ENCODE measurements at places on chromosomes 16 and 17.

GRCh38 chr17:63984236-63984635 lies 11.5 kb upstream of the SCN4A start:
- no peak for DNase-seq

DNA sequence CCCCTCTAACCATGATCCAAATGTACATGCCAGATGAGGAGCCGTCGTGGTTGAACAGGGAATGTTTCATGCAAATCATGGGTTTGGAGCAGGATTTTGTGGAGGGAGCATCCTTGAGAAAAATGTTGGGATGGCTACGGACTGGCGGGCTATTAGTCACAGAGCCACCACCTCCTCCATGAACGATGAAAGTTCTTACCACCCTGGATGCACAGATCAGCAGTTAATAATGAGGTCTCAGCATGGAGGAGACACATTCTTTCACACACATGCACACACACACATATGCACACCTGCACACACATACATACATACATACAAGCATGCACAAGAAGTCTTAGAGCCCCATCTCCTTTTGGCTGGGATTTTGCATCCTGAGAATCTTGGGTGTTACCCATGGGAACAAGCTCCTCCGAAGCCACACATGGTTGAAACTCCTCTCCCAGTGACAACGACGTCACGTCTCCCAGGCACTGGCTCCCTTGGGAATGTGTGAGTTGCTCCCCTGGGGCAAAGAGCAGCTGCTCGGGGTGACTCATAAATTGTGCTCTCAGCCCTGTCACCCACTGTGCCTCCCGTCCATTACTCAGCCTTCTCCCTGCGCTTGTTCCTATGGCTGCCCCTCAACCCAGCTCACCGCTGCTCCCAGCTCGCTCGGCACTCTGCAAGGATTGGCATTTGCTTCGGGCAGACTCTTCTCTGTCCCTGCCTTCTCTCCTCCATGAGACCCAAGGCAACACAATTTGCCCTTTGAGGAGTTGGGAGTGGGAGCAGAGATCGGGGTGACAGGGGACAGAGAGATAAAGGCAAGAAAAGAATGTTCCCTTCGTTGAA lies 344.6 kb downstream of the SOX9 start:
- no peak for DNase-seq

- DNase-seq = peak; percentile 92
These were observed 4.8 kb downstream of the P2RX1 start for GRCh38 chr17:3911271-3912053.

DNA sequence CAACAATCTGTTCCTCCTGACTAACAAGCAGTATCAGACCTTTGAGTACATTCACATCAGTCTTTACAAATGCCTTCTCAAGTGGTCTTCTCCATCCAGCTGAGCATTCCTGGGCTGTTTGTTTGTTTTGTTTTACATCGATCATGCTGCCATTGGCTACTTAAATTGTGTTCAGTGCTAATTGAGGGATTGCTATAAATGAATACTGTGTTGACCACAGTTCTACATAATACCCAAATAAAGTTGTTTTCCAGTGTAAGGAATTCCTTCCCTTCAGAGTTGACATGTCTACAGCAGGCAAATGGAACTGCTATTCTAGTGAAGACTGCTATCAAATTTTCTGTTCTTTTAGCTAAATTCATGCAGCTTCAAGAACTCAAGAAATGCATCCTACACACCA lies 3.2 kb downstream of the CDH8 start:
- DNase-seq = no peak

DNA sequence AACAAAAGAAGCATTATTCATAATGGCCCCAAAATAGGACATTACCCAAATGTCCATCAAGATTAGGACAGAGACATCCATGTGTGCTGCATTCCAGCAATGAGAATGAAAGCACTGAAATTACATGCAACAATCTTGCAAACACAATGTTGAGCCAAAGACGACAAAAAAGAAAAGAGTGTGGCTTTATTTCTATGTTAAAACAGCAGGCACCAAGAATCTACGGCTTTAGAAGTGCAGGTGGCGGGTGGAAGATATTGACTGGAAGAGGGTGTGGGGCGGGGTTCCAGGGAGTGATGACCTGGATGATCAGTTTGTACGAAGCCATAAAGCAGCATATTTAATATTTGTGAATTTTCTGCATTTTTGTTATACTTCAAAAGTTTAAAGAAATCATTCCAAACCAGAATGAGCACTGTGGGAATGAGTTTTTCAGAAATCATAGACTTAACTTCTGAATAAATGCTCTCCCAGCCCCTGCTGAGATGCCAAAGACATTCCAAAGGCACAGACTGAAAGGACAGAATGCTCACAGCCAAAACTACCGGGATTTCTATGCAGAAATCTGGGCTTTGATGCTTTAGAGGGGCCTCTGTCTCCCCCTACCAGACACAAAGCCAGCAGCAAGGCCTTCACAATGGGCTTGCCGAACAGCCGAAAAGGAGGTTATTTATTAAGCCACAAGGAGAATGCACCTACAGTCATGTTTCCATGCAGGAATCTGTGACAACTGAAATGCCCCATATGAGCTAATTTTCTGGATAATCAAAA lies 361.6 kb downstream of the GRIN2A start:
- no peak for DNase-seq

DNA sequence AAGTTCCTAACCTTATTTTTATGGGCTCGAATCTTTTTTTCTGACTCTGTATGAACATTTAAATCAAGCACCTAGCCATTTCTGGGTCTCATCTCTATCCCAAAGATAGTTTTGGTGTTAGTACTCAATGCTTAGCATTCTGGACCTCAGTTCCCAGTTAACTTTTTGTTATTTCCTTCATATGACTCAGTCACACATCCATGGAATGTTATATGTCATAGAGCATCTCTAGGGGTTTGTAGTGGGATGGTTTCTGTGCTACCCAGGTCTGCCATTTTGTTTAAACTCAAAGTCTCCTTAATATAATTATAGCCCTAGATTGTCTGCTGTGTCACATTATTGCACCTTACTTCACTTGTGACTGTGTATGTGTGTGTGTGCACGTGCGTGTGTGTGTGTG lies 90.1 kb downstream of the EFCAB13 start:
- no peak for DNase-seq

DNA sequence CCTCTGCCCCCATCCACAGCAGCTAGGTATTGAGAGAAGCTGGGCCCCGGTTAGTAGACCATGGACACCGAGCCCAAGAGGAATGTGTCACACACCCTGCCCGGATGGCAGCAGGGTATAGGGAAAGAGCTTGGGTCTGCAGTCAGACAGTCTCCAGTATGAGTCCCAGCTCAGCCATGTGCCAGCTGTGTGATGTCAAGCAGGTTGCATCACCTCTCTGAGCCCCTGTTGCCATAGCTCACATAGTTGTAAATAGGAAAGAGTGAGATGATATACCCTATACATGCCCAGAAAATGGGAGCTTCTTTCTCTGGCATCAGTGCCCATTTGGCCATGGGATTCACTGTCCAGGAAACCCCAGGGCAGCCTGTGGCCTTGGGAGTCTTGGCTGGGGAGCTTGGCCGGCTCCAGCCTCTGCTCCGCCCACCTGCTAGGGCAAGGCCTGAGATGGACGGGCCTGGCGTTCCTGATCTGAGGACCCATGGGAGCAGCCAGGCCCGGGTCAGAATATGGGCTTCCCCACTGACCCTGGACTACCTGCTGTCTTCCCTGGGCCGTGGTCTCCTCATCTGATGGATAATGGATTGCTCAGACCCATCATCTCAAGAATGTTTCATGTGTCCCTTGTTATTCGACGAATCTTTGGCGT lies 13.2 kb downstream of the CD300LG start:
- DNase-seq = peak; percentile 28

- no peak for DNase-seq
These were observed 11.1 kb downstream of the GRB2 start for GRCh38 chr17:75394332-75394918.

DNA sequence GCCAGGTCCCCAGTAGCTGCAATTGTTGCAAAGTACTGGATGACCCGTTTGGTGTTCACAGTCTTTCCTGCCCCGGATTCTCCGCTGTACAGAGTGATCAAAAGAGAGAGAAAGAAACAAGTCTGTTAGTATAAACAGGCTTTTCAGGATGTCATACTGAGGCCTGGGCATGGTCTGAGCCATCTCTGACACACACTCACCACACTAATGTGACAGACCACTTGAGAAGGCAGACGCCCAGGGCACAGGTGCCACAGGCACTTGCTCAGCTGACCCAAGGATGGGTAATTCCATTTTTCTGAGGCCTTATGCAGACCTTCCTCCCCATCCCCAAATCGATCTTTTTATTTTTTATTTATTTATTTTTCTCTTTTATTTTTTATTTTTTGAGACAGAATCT lies 7.5 kb downstream of the MYH3 start:
- no peak for DNase-seq

- DNase-seq = no peak
These were observed 21.8 kb downstream of the YPEL2 start for GRCh38 chr17:59353106-59353854.

DNA sequence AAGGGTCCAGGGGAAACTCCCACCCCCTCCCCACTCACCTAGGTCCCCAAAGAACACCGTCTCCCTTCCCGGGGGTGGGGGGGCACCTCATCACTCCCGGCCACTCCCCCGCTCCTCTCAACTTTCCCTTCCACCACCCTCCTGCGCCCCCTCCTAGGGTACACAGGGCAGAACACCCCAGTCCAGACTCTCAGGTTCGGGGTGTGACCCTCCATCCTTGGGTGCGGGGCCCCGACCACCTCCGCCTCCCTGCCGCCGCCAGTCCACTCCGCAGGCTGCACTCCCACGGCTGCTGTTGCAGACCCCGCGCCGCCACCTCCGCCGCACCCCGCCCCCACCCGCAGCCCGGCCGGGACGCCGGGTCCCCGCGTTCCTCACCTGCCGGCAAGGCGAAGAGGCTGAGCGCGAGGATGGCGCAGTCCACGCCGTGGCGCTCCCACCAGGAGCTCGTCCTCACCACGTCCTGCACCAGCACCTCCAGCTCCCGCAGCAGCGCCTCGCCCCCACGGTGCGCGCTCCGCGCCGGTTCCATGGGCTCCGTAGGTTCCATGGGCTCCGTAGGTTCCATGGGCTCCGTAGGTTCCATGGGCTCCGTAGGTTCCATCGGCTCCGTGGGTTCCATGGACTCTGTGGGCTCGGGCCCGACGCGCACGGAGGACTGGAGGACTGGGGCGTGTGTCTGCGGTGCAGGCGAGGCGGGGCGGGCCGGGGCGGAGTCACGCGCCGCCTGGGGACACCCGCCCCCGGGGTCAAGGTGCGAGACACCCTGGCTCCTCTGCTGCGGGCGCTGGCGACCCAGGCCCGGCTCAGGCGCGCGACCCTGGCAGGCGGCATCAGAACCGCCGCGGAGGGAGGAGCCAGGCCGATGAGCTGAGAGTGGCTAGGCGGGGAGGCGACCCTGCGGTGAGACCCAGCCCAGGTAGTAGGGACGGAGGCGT lies at the start of gene FADS6:
Gene FADS6 (minus strand): TSS at position 660 of the 938 bp plus-strand sequence. CDS start 38 bp downstream, at position 622.
- peak; percentile 83 for DNase-seq

DNA sequence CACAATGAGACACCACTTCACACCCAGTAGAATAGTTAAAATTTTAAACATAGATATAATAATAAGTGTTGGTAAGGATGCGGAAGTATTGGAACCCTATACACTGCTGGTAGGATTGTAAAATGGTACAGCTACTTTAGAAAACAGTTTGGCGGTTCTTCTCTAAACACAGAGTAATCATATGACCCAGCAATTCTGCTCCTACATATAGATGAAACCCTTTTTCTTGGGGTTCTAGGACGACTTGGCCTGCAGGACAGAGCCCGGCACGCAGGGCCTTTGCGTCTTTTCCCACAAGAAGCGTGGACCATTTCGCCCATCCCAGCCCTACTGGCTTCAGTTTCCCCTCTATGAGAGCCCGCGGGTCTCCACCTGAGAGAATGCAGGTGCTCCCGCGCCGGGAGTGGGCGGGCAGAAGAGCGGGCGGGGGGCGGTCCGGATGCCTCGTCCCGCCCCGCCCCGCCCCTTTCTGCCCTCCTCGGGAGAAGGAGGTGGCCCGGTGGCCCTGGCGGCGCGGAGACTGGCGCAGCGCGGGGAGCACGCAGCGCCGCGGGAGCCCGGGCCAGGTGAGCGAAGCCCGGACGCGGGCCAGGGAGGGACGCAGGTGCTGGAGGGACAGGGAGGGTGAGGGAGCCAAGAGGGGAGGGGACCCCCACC lies at the start of gene SDR42E2:
Gene SDR42E2 (plus strand): TSS at position 508 of the 657 bp plus-strand sequence. CDS start 3,077 bp downstream, outside the sequence.
- no peak for DNase-seq

DNA sequence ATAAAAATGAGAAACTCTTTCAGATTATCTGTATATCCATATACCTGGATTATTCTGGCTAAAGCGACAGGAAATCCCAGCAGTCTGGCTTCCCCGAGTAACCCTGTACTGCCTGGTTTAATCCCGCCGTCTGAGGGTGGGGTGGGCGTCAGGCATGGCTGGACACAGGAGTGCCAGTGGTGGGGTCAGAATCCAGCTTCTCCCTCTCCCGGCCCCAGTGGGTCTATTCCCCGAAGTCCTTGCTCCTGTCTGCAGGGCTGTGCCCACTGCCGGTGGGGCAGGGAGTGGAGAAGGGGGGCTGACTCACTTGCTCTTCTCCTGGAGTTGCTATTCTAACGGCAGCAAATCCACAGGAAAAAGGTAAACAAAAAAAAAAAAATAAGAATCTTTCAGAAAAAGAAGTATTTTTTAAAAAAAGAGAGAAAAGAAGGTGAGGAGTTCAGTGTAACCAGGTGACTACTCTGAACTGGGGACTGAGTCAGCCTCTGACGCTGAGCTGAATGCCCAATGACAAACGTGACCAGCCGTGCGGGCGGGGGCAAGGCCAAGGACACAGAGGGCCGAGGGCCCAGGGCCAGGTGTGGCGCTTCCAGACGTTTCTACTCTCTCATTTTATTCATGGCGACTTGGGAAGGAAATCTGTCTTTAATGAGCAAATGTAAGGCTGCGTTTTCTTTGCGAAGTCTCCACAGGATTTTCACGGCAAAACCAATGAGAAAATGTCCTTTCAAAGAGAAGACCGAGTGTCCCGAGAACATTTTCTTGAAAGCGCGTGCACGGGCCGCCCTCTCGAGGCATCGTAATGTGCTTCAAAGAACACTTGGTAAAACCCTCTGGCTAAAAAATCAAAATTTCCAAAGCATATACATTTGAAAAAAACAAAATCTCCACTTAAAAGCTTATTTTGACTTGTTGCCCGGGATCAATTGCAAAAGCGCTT lies 20.2 kb downstream of the FOXF1 start:
- no peak for DNase-seq

Data from Peyer's patch (tissue), 4 donors.